T-helper 1 cell (primary cell): ENCODE measurements at places on chromosomes 11 and 22.

GRCh38 chr11:95469258-95469657, 238.3 kb upstream of the SESN3 start:
- no peak for DNase-seq

DNA sequence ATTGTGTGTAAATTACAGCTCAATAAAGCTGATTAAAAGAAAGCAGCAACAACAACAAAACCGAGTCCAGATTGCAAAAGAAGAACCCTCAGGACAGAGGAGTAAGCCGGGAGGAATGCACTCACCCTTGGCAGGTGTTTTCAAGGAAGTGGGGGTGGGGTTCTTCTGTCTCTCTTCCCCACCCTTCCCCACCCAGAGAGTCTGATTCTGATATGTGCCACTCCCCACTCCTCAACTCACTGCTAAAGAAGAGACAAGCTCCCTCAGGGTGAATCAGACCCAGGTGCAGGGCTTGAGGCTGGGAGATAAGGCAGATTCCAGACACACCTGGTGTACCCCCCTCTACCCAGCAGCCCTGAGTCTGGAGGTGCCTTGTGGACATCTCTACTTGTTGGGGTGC, 38.4 kb upstream of the PHF21A start:
- no peak for DNase-seq

- no peak for DNase-seq
Observed at GRCh38 chr11:27468209-27468994, 4.2 kb downstream of the LGR4 start.

DNA sequence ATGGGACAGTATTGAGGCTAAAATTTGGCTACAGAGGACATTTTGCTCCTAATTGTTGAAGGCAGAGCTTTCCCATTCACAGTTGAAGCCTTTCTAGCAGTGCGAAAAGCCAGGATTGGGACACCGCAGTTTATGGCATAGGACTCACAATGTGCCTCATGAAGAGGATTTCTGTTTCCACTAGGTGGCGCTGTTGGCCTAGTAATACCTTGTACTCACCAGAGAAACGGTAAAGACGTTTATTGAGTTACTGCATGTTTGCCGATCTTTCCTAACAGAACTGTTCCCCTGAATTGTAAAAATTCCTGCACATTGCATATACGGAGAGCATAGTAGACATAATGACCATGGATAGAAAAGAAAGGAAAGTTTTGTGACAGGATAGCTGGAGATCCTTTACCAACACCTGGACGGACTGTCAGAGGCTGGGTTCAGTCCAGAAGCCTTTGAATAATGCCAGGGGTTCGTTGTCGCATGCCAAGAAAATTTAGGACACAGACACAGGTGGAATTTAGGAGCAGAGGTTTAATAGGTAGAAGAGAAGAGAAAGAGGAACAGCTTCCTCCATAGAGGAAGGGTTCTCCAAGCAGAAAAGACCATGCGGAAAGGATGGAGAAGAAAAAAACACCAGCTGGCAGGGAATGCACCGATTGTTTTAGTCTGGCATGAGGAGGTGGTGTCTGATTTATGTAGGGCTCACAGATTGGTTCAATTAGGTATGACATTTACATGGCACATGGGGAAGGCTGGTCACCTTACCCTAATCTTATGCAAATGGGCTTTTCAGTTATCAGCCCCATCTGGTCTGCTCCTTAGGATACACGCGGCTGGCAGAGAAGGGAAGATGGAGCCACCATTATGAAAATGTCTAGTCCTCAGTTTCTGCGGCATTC, 10.8 kb upstream of the OR51D1 start:
- no peak for DNase-seq

DNA sequence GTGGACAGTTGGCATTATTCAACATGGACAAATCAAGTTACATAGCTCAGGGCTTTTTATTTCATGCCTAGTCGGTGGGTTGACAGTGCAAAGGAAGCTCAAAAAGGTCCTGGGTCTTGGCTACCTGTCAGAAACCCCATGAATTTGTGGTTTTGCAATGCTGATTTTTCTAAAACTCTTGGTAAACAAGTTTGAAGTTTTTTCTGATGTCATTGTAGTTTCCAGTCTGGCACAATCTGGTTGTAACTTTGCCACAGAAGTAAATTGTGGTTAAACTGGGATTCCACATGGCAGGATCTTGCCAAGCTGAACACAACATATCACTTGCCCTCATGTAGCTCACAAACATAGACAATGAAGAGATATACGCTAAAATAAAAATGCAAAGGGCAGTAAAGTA, 100.8 kb downstream of the EHF start:
- no peak for DNase-seq

- DNase-seq, result no peak
Observed at GRCh38 chr22:47166033-47166404, 403.6 kb downstream of the TBC1D22A start.

DNA sequence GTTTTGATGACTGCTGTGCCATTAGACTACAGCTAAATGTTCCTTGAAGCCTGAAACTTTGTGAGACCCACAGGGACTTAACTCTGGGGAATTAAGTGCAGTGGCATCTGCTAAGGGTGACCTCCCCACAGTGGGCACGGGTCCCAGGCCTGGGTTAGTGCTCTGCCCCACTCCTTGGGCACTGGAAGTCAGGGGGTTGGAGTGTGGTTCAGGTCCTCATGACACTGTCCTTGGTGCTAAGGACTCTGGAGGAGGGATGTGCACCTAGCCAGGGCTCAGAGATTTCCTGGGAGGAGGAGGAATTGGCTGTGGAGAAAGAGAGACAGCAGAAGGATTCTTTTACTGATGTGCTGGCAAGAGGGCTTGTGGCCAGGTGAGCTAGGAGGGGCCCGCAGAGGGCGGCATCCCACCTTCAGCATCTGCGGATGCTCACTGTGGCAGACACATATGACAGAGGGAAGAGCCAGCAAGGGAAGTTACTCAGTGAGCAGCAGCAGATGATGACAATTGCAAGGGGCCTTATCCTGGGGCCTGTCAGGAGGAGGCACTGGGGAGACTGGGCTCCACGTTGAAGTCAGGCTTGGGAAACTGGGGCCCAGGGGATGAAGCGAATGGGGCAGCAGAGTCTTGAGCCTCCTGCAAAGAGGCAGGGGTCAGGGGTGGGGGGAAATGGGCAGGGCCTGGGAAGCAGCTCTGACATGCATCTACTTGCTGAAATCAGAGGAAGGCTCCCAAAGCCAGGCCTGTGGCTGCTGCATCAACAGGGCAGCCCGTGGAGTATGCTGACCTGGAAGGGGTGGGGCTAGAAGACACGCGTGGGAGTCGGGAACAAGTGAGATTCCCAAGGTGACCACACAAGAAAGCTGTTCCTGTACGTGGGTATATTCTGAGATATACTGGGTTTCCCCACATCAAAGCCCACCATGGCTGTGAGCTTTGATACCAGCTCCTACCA, 144.0 kb downstream of the MPPED1 start:
- no peak for DNase-seq

DNA sequence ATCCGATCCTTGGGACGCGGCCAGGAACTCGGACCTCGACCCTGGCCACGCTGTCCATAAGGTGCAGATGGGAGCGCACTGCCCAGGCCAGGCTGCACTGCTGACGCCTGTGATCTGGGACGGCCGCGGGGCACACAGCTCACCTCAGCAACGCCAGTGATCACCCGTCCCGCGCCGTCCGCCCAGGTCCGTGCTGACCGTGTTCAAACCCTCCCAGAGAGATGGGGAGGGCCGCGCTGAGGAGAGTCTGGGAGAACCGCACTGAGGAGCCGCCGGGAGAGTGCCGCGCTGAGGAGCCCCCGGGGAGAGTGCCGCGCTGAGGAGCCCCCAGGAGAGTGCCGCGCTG, 636 bp downstream of the KCNQ1OT1 start:
- no peak for DNase-seq

- peak; percentile 83 for DNase-seq
Observed at GRCh38 chr22:44685384-44686056, 16.5 kb upstream of the PRR5 start.

GRCh38 chr22:38135133-38135706, 24.7 kb upstream of the BAIAP2L2 start:
- no peak for DNase-seq

DNA sequence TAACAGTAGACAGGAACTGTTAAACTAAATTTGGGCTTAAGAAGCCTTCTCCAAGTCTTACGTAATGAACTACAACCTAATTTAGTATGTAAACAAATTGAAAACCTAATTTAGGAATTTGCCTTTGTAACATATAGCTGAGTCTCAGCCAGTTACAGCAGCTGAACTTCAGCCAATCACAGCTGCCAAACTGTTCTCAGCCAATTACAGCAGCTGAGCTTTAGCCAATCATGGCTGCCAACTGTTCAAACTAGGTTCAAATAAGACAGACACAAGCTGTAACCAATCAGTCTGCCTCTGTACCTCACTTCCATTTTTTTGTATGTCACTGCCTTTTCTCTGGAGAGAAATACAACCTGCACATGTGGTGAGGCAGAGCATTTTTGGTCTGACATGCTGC, 95.0 kb upstream of the CD44 start:
- DNase-seq, result no peak

DNA sequence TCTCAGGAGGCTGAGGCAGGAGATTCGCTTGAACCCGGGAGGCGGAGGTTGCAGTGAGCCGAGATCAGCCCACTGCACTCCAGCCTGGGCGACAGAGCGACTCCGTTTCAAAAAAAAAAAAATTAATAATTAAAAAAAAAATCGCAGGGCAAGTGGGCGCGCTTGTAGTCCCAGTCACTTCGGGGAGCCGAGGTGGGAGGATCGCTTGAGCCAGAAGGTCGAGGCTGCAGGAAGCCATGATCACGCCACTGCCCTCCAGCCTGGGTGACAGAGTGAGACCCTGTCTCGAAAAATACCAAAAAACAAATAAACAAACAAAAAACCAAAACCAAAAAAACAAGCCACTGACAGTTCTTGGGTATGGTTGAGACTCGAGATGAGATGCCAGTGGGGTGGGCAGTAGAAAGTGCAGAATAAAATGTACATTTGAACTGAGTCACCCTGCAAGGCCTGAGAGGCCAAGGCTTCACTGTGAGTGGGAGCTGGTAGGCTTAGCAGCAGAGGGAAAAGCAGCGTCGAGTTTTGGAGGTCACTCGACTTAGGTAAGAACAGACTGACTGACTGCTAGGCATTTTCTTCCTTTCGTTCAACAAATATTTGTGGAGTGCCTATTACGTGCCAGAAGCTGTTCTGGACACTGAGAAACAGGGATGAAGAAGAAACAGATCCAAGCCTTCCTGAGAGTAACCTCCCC, 635 bp upstream of the LDHA start:
- no peak for DNase-seq

DNA sequence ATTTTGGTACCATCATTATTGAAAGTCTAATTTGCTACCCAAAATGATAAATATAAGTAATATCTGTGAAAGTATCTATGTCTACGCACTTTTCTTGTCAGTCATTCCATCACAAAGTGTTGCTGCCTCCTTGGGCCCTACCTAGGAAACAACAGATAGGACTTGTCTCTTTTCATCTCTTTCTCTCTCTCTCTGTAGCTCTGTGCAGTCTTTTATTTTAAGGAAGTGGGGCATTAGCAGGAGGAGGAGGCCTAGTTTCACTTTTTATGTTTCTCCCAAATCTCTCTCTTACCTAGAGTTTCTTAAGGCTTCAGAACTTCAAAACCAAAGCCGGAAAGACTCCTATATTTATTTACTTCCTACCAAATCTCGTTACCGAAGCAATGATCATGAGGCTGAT, 354.8 kb upstream of the LUZP2 start:
- no peak for DNase-seq
